ENCODE measurements at places on chromosomes 6 and 20.

GRCh38 chr6:154157082-154157481 is 118.0 kb downstream of the OPRM1 start:
- no peak for DNase-seq

GRCh38 chr6:106014955-106015354 is 71.2 kb upstream of the PRDM1 start:
- DNase-seq, result no peak

DNA sequence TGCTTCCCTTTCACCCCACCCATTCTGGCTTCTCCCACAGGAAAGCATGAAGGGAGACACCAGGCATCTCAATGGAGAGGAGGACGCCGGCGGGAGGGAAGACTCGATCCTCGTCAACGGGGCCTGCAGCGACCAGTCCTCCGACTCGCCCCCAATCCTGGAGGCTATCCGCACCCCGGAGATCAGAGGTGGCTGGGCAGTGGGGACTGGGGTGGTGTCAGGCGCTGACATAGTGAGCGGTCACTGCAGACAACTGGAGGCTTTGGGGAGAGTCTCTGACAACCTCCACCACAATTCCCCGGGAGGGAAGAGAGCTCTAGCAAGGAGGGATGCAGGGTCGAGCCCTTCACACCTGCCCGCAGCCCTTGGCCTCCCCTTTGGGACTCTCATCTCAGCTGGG is 18.1 kb downstream of the DNMT3B start:
- DNase-seq, result no peak

GRCh38 chr20:34129518-34130162 is 17.6 kb upstream of the EIF2S2 start:
- peak; percentile 78 for DNase-seq

GRCh38 chr6:41334482-41335040 is 847 bp upstream of the NCR2 start:
- no peak for DNase-seq

Measured in D341Med (cell line).